ENCODE measurements at places on chromosomes 6 and 20.

DNA sequence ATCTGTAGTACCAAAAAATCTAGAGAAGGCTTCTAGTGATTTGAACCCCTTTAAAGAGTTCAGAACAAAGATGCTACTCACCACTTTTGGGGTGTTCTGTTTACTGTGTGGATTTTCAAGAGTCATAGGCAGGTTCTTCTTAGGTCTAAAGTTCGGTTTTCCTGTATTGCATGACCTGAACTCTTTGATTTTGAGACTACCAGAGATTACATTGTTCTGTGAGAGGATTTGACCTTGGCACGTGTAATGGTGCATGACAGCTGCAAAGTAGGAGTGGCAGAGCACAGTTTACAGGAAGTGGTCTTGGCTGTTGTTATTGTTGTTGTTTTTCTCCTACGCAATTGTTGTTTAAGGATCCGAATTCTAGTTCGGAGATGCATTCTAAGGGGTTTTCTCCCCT is 592.7 kb downstream of the EPHA7 start:
- DNase-seq = no peak

DNA sequence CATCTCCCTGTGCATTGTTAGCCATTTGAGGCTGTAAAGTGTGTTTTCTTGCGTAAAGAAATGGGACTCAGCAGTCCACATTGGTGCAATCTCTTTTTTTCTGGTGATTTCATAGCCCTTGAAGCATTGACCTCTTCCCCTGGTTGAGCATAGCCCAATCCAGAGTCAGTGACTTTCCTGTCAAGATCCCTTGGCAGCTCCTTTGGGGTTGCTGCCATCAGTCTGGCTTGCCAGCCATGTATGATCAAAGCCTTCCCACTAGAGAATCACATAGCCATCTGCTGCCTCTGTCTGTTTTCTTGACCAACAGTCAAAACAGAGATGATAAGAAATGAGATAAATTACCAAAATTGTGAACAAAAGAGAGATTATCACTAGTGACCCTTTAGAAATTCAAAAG is 19.6 kb downstream of the HLA-A start:
- DNase-seq = no peak

DNA sequence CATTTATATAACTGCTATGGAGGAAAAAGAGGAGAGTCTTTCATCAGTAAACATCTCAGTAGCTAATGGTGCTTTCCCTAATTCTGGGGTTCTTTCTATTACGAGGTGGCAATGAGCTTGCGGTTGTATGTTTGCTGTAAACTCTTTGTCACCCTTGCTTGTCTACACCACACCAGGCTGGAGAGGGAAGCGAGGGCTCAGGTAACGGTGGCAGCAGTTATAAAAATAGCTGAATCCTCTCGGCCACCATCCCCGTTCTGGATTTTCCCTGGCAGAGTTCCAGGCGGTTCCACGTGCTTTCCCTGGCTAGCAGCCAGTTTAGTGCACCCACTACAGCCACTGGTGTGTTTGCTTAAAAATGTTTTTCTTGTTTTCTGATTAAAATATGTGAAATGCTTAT is 39.0 kb downstream of the MAS1 start:
- no peak for DNase-seq

GRCh38 chr6:162856885-162857284 is 129.1 kb downstream of the PACRG start:
- DNase-seq = no peak

GRCh38 chr20:45944151-45944964 is 9.9 kb downstream of the PCIF1 start:
- no peak for DNase-seq

GRCh38 chr6:147207351-147207750 is 3.1 kb downstream of the STXBP5 start:
- no peak for DNase-seq

DNA sequence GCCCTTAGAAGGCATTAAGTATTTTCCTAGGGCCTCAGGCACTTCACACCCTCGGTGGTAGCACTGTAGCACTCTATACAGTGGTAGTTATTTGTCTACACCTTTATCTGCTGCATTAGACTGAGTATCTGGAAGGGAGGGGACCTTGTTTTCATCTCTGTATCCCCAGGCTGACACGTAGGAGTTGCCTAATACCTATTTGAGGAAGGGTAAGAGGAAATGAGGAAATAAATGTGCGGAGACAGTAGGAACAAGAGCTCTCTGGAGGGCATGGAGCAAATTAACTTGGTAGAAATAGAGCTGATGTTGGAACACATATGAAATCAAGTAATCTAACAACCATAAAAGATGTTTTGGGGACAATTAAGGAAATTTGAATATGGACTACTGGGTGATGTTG is 3.9 kb downstream of the CNPY3 start:
- DNase-seq = no peak

DNA sequence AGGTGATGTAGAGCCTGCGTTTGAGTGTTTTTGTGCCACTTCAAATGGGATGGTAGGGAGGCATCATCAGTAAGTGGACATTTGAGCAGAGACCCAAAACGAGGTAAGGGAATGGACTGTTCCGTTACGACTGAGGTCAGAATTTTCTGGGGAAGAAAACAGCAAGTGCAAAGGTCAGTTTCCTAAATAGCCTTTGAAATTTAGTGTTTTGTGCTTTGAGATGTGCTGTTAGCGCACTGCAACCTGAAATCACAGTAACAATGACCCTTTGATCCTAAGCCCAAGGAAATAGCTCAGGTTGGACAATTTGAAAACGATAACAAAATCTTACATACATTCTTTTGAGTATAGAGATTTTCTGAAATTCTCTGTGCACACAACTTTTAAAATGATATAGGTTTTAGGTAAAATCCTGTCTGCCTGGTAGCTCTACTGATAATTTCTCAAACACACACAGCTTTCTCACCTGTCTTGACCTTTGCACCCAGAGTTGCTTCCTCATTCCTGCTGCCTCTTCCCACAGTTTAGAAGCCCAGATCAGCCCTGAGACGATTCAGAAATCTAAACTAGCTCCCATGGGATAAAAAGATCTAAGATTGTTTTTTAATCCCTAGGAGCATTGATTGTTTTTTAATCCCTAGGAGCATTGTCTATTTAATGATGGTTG is 22.1 kb downstream of the DCBLD1 start:
- no peak for DNase-seq

- DNase-seq = no peak
These were observed 5.1 kb downstream of the HLA-DMA start for GRCh38 chr6:32947552-32948465.

- no peak for DNase-seq
These were observed 767.3 kb downstream of the TFAP2A start for GRCh38 chr6:9647599-9647998.

- DNase-seq = no peak
These were observed 114.0 kb downstream of the VEGFA start for GRCh38 chr6:43883847-43884651.

Measured in stimulated activated CD8-positive, alpha-beta memory T cell treated with anti-CD3 and anti-CD28 coated beads, Interleukin-7, amount 100 ng/mL, for 48 hours (primary cell).